ENCODE measurements at places on chromosomes 7 and 10.

- no peak for DNase-seq
These were observed 222.9 kb upstream of the SH2B2 start for GRCh38 chr7:102063690-102064180.

GRCh38 chr10:43891241-43891640 is 242.6 kb upstream of the ZNF32 start:
- DNase-seq, result no peak

DNA sequence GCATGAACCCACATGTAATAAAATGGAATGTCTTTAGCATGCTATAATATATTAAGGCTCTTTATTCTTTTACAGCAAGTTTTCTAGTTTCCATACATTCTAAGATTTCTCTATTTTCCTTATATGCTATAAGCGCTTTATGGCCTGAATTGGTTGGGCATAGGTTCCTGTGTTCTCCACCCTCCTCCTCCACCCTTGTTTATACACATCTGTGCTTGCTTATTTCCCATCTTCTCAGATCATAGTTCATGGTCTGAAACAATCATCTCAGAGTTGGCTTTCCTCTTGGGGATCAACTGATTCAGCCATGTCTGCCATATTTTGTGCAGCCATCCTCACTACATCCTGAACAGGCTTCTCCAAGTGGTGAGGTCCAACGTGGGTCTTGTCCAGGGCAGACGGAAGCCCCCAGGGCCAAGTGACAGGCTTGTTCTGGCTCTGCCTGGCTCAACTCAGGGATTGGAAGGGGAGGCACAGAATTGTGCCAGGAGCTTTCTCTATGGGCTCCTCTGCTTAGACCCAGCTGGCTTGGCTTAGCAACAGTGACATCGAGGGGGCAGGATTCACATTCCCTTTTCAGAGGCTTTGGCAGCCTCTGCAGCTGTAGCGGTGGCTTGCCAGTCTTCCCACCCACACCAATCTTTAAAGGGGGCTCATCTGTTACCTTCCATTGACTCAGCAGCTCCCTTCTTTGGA is 327.3 kb downstream of the PTEN start:
- DNase-seq, result no peak

- DNase-seq, result no peak
These were observed 8.2 kb upstream of the ERVW-1 start for GRCh38 chr7:92485974-92486373.

GRCh38 chr10:100705139-100705538 is 40.2 kb upstream of the PAX2 start:
- DNase-seq, result no peak

- no peak for DNase-seq
These were observed 20.8 kb upstream of the PTF1A start for GRCh38 chr10:23171232-23171876.

DNA sequence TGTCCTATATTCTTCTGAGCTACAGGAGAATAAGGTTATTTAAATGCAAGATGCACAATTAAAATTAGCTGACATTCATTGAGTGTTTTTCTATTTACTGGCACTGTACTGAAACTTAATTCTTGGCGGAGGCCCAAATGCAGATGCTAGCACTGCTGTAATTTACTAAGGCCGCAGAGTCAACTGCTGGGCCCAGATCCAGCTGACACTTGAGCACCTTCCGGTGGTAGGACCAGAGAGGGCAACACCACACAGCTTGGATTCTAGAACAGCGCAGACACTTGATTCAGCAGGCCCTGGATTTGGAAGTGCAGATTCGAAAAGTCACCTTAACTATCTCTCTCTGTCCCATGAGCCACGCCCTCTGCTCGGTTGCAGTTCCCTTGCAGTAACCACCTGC is 228.6 kb upstream of the TMEM72 start:
- no peak for DNase-seq

DNA sequence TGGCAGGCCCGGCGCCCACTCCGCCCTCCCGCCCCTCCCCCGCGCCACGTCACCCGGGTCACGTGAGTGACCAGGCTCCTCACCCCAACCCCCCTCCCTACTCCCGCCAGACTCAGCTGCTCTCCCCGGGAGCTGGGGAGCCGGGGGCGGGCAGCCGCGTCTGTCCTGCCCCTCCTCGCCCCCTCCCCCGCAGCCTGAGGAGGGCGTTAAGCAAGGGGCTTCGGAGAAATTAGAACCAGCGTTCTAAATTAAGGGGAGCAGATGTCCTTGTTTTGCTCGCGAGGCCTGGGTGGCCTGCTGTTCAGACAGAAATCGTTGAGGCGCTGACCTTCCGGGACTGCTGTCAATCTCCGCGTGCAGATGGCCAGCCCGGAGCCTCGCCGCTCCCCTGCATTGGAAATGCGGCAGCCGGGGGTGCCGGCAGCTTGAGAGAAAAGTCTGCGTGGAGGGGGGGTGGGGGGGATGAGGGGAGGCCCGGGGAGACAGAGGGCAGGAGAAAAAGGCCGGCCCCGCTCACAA is 102.2 kb upstream of the ZNF438 start:
- peak; percentile 81 for DNase-seq

GRCh38 chr7:64651203-64651602 is 14.7 kb upstream of the ZNF107 start:
- DNase-seq, result no peak

GRCh38 chr10:70440296-70441160 is 953 bp downstream of the NODAL start:
- no peak for DNase-seq

All from activated T-cell treated with anti-CD3 and anti-CD28 coated beads, Interleukin-2, amount 50 U/mL, for 24 hours (primary cell).